ENCODE measurements at places on chromosomes 3 and 15. TPM values are rescaled to one million over a fixed set of nuclear protein-coding genes. Genes with fewer than 3 reads are reported as not detected.

- no peak for DNase-seq
Observed at GRCh38 chr3:108089579-108089978, 1.3 kb downstream of the CD47 start.

DNA sequence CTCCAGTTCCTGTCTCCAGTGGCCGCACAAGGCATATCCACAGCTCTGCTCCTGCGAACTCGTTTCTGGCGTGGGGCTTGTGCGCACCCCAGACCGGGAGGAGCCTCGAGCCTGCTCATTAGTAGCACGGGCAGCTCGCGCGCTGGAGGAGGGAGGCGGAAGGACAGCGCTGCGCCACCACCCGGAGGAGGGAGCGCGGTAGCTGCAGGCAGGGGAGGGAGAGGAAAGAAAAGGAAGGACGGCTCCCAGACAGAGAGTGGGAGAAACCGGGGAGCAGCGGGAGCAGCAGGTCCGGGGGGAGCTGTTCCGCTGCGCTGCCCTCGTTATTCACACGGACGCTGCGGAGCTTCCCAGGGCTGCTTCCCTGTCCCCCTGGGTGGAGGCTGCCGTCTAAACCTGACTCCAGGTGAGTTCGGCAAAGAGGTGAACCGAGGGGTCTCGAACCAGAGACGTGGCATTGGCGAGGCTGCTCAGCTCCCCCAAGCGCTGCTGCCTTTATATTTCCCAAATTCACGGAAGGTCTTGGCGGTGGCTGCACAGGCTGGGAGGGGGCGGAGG lies 121.3 kb upstream of the ZNF717 start:
- no peak for DNase-seq

SCAANT1 gene
- polyA plus RNA-seq, result not detected

GRCh38 chr3:143167969-143168854 lies 48.6 kb downstream of the CHST2 start:
- DNase-seq, result no peak

DNA sequence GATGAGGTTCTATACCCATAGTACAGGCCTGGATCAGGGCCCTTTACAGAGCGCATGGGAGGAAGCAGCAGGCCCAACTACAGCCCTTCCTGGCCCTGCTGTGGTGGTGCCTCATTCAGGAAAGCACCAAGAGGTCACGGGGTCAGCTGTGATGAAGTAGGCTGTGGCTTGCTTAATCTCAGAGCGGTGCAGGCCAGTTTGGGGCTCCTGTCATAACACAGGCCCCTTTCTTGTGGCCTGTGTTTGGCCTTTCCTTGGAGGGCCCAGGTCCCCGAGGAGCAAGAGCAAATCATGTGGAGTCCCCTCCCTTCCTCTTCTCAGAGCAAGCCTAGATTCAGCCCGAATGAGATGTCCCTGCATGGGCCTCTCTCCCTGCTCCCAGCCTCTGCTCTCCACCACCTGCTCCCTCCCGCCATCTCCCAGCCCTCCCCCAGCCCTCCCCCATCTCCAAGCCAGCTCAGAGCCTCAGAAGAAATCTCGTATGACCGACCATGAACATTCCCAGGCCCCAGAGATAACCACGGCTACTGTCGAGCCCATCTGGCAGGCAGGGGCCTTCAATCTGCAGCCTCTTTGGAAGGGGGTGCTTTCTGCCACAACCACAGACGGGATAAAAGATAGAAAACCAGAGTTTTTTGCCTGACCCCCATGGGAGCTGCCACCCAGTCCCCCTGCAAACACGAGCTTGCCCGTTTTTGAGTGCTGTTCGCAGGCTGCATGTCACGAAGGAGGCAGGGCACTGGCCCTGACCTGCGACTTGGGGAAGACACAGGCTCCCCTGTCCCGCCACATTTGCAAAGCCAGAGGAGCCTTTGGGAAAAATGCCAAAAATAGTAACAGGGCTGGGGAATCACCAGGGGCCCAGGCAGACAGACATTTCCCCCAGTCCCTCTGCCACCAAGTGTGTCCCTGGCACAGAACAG lies 32.3 kb upstream of the DUSP7 start:
- DNase-seq, result no peak

DNA sequence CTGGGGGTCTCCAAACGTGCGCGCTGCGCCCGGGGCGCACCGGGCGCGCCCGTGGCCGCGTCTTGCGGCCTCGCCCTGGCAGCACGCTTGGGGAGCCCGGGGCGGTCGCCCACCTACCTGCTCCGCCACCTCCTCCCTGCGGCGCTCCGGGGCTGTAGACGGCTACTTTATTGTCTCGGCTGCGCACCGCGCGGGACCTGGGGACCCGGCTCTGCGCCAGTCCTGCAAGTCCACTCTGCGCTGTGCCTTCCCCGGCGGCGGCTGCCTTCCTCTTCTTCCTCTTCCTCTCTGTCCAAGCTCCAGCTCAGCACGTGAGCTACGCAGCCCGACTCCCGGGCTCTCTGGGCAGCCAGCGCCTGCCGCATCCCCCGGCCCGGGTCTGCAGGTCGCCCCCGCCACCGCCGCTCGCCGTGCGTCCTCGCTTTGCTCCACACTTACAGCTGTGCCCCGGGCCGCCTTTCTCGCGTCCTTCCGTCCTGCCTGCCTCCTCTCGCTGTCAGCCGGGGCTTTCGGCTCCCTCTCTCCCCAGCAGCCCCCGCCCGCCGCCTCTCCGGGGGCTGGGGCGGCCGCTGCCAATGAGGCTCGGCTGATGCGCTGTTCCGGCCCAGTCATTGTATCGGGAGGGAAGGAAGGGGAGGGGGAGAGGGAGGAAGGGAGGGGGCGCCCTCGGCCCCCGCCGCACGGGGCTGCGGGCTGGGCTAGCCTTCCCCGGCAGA lies 156.4 kb upstream of the FRMD4B start:
- DNase-seq, result no peak

DNA sequence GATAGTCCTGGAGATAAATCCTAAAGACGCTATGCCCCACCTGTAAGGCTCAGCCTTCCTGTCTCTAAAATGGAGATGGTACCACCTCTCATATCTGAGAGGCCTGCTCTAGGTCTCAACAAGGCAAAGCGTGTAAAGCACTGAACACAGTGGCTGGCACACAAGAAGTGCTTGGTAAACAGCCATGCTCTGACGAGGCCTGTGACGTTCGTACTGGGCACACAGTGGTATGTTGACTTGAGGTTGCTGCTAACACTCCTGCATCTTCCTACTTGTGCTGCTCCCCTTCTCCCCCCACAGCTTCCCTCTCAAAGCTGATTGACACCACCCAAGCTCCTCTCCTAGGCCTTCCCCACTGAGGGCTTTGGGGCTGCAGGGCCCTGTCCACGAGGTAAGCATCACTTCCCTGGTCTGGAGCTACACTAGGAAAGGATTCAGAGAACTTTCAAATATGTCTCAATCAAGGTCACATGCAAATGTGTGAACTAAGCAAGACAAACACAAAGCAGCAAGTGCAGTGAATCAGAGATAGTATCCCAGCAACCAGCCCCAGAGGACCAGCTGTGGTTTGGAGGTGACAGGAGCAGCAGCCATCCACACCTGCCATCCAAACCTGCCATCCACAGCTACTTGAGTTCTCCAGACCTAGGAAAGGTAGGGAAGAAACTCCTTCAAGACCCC lies 177.5 kb downstream of the STT3B start:
- no peak for DNase-seq

- DNase-seq, result no peak
Observed at GRCh38 chr15:59399465-59400102, 26.9 kb upstream of the MYO1E start.

Measured in naive thymus-derived CD8-positive, alpha-beta T cell (primary cell).